ENCODE measurements at places on chromosomes 4 and X. TPM values are rescaled to one million over a fixed set of nuclear protein-coding genes. Genes with fewer than 3 reads are reported as not detected.
A peak's percentile ranks its signal among the peaks of the same experiment; 100 is the strongest.

Gene DMRTC1
- not detected for total RNA-seq

DNA sequence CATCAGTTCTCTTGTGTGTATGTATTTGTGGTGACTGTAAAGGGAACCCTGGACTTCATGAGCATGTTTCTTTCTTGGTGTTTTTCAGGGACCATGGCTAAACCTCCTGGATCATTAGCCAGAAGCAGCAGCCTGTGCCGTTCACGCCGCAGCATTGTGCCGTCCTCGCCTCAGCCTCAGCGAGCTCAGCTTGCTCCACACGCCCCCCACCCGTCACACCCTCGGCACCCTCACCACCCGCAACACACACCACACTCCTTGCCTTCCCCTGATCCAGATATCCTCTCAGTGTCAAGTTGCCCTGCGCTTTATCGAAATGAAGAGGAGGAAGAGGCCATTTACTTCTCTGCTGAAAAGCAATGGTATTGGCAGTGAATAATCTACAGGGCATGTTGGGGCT lies 157.0 kb downstream of the STIM2 start:
- no peak for DNase-seq

DNA sequence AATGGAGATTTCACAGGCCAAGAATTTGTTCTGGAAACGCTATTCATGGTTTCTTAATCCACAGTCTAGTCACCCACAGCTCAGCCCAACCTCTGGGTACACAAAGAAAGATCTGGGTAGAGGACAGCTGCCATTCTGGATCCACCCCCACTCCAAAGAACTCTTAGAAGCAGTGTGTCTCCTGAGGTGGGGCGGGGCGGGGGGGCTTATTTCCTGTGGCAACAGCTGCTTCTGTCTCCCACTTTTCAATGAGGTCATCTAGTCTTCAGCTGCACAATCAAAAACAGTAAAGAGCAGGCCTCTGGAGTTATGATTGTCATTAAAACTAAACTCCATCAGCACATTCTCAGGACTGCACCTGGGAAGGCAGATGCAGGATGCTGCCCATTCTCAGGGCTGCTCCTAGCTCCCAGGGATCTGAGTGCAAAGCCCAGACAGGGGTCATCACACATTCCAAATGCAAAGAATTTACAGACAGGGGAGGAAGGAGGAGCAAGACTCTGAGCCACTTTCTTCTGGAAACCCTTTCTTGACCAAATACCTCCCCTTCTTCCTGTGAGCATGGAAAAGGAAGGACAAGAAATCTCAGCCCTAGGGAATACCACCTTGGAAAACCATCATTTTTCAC lies 207.3 kb downstream of the HS6ST2 start:
- no peak for DNase-seq

DNA sequence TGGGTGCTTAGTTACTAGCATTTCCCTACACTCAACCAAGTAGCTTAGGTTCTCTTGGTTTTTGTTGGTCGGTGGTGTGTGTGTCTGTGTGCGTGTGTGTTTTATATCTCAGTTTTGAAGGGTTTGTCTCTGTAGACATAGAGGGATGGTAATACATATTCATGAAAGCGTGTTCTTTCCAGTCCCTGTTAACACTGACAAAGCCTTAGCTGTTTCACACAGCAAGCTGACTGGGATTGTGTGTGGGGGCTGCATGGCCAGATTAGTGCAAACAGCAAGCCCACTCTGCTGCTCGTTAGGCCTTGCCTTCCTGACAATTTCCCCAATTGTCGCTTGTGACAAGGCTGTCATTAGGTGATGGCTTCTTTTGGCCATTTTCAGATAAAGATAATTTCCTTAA lies 43.9 kb downstream of the ALPK1 start:
- DNase-seq, result no peak

Gene RTL3
- not detected for total RNA-seq

Gene NPNT
- total RNA-seq, result under 0.01 TPM

Gene VEGFC
- total RNA-seq, result 0.77 TPM

GRCh38 chrX:151790481-151791160 lies 56.1 kb downstream of the CNGA2 start:
- no peak for DNase-seq

- peak; percentile 68 for DNase-seq
Measured at GRCh38 chr4:25861280-25861950, 1.4 kb downstream of the SEL1L3 start.

GRCh38 chr4:155982736-155983385 lies 29.2 kb upstream of the CTSO start:
- no peak for DNase-seq

Gene ERVMER34-1
- total RNA-seq, result under 0.01 TPM

Gene GAGE13
- not detected for total RNA-seq

- DNase-seq, result peak; percentile 1
Measured at GRCh38 chrX:51215266-51215665, 117.4 kb upstream of the NUDT10 start.

DNA sequence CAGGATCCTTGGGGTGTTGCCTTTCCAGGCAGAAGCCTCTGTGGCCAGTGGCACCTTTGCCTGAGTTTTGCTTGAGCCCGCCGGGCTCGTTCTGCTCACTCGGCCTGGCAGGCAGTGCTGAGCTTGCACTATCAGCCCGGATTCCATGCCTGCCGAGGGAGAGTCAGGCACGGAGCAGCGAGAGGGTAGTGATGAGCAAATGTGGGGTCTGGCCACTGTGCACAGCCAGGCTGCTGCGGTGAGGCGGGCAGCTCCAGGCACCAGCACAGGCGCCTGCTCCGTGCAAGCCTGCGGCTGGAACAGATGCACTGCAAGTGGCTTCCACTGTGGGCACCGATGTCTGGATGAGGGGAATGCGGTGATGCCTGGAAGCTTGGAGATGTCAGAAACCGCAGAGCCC lies 619.2 kb downstream of the RAPGEF2 start:
- DNase-seq, result no peak

Gene TXK
- under 0.01 TPM for total RNA-seq

DNA sequence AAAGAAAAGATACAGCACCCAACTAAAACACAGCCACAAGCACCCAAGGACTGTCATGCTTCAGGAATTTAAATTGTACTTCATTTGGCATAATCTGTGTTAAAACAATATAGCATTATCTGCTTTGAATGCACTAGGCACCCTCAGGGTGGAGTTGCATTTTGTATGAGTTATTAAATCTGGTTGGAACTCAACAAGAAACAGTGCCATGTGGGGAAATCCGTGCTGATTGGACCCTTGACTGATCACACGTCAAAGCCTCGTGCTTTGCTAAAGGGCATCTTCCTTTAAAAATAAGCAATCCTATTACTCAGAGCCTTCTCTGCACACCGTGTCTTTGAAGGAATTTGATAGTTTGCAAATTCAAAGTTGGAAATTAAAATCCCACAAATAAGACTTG lies 35.4 kb downstream of the IGFBP7 start:
- DNase-seq, result no peak

DNA sequence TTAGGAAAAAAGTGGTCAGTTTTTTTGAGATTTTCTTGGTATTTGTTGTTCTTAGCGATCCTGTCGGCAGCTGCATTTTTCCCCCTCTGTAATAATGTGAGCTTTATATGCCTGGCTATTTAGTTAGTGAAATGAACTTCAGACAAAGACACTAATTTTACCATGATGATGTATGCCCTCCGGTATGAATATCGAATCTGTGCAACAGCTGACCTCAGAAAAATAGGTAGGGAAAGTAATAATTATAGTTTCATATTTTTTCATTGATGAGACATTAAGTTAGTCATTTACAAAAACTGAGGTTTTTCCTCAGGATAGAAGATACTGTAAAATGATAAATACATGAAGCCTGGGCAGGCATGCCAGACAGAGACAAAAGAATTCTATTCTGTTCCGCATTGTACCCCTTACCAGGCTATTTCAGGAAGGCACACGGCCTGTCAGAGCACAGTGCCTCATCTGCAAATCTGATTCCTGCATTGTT lies 155.8 kb downstream of the SHROOM3 start:
- no peak for DNase-seq

Gene FAM13A
- 0.26 TPM for total RNA-seq

DNA sequence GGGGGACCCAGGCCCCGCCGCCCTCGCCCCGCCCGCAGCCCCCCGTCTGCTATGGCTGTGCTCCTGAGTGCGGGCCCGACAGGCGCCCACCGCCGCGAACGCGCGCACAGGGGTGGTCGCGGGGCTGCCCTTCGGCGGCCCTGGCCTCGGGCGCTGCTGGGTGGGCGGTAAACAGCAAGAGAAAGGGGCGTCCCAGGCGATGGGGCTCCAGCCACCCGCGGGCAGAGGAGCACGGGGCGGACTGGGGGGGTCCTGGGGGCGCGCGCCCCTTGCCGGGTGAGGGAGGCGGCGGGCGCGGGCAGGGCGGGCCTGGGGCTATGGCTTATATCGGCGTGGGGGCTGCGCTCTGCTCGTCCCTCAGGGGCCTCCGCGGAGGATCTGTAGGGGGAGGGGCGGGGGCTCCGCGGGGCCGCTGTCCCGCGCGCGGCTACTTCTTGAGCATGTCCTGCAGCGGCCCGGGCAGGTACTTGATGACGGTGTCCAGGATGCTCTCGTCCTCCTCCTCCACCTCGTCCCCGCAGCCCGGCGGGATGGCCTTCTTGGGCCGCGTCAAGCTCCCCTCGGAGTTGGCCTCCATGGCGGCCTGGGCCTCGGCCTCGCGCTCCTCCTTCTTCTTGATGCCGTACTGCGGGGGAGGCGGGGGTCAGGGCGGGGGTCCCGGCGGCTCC lies 39.7 kb downstream of the CPLX1 start:
- DNase-seq, result no peak

DNA sequence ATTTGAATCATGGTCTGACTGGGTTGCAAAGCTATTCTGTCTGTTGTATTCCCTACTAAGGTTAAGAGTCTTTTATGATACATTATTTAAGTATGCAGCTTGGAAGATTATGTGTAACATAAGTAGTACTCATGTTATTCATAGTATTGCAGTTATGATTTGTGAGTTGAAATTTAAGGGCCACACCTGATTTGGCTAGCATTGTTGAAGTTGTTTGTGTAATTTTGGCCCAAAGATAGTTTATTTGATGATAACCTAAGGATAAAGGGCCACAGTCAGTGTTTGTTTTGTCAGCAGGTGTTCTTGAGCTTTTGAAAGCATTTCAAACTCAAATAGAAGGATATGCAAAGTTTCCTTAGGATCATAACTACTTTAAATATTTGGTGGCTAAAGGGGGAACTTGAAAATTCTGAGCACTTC lies 38.9 kb downstream of the NUDT9 start:
- no peak for DNase-seq

Gene SPANXB1
- total RNA-seq, result not detected

Gene HTRA3
- 1.4 TPM for total RNA-seq
